AG20443 (cell line): ENCODE measurements at places on chromosomes 2 and 18.

DNA sequence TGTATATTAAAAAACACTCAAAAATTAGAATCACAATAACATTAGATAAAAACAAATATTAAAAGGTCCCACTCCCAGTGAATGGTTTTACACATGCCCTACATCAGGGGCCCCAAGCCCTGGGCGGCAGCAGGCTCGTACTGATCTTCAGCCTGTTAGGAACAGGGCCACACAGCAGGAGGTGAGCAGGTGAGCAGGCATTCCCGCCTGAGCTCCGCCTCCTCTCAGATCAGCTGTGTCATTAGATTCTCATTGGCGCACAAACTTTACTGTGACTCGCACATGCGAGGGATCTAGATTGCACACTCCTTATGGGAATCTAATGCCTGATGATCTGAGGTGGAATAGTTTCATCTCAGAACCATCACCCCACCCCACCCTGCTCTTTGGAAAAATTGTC is 74.2 kb downstream of the MBD2 start:
- DNase-seq: no peak

- no peak for DNase-seq
Observed at GRCh38 chr2:70668432-70668831, 99.6 kb downstream of the ADD2 start.

- DNase-seq: no peak
Observed at GRCh38 chr2:204973616-204974015, 428.3 kb downstream of the PARD3B start.

DNA sequence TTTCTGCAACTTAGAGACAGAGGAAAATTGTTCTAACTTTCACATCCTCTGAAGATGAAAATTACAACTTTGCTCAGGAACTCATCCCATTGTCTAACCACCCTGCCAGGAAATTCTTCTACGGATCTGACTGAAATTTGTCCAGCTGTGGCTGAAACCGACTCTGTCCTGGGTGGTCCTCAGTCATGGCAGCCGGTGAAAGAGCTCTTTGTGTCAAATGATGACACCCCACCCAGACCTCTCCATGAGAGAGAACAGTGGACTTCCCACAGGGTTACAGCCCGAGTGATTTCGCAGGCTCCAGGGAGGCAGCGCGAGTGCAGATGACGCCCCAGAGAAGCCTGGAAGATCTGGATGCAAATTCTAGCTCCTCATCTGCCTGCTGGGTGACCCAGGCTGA is 65.1 kb upstream of the TRIB2 start:
- no peak for DNase-seq

GRCh38 chr2:239443666-239444567 is 43.1 kb upstream of the HDAC4 start:
- DNase-seq: peak; percentile 69

DNA sequence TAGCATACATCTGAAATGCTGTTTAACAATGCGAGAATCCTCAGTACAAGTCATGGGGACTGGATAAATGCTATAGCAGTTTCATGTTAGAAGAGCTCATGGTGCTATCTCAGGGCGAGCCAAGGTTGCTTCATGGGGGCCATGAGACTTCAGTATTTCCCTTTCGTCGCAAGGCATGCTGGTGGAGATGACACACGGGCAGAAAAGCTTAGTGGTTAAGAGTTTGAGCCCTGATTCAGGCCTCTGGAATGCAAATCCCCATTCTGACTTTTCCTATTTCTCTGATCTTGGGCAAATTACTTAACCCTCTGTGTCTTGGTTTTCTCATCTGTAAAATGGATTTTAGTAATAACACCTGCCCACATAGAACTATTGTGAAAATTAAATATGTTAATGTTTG is 57.4 kb upstream of the EPHA4 start:
- peak; percentile 84 for DNase-seq

GRCh38 chr18:1916869-1917523 is 654.3 kb downstream of the METTL4 start:
- no peak for DNase-seq

DNA sequence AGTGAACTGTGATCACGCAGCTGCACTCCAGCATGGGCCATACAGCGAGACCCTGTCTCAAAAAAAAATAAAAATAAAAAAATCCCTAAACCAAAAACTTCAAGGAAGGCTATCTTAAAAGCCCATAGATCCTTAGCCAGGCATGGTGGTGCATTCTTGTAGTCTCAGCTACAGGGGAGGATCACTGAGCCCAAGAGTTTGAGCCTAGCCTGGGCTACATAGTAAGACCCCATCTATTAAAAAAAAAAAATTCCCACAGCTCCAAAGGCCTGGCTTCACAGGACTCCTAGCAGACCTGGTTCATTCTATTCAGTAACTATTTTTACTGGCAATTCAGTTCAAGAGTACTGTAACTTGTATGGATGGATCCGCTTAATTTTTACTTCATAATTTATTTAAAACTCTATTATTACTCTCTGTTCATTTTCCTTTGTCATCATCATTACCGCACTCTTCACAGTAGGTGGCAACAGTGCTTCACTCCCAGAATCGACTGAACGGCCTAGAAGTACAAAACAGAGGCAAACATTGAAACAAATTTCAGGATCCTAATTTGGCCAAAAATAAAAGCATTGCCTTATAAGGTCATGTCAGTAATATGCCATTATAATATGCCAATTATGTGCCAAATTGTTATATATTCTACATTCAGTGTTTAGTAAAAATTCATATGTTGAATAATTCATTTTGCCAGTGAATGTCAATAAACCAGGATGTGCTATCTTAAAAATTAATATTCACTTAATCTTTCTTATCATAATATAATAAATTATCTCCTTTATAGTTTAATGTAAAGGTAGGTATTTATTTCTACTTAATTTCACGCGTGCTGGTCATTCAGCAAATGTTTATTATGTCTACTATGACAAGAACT is 14.3 kb upstream of the STAM2 start:
- DNase-seq: peak; percentile 76

- DNase-seq: peak; percentile 56
Observed at GRCh38 chr2:12556762-12557161, 160.0 kb upstream of the TRIB2 start.

DNA sequence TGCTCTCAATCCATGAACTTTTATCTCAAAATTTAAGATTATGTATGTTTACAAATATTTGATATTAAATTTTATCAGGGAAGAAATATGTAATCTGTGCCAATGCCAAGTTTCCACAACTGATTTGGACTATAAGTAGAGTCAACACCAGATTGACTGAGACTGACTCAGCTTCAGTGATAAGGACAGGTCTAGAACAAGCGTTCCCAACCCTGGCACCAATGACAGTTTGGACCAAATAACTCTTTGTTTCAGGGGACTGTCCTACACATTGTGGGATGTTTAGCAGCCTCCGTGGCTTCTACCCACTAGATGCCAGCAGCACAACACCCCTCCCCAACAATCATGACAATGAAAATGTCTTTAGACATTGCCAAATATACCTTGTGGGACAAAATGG is 165.3 kb downstream of the THADA start:
- no peak for DNase-seq

- DNase-seq: no peak
Observed at GRCh38 chr2:222052934-222053367, 245.8 kb downstream of the PAX3 start.

DNA sequence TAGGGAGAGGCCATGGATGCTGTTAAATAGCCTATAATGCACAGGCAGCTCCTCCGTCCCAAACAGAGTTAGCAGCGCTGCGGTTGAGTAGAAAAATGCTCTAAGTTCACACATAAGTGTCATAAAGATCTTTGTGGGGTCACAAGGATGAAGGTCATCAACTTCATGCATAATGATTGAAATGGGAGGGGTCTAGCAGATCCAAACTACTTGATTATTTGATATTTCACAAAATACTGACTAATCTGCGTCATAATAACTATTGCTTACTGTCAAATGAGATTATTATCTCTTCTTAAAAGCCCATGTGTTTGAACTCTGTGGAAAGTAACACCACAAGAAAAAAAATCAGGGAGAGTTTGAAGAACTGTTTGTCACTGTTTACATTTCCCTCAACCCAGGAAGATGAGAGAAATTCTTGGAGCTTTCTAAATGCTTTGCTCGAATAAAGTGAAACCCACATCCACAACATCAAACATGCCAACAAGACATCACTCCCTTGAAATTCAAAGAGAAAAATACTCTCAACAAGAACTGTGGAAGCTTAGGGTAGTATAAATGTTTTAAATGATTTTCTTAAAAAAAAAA is 50.5 kb upstream of the CREB1 start:
- DNase-seq: no peak

GRCh38 chr2:100275200-100275589 is 47.1 kb downstream of the LONRF2 start:
- no peak for DNase-seq

GRCh38 chr2:191362841-191363240 is 117.6 kb downstream of the MYO1B start:
- DNase-seq: no peak

- no peak for DNase-seq
Observed at GRCh38 chr2:240622531-240623235, 2.6 kb upstream of the GPR35 start.

DNA sequence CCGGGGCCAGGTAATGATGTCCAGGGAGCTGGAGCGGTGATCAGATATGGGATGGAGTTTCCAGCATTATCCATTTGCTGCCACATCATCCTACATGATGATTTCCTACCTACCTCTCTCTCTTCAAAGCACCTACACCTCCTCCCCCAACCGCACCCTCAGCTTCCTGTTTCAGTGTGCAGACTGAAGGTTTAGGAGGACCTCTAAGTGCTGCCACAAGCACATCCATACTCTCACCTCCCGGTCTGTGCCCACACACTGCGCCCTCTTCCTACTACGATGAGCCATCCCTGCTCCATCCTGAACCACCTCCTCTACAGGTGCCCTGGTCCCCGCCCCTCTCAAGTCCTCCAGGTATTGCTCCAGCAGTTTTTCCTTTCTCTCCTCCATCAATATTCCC is 123.7 kb downstream of the ALPK2 start:
- DNase-seq: no peak

DNA sequence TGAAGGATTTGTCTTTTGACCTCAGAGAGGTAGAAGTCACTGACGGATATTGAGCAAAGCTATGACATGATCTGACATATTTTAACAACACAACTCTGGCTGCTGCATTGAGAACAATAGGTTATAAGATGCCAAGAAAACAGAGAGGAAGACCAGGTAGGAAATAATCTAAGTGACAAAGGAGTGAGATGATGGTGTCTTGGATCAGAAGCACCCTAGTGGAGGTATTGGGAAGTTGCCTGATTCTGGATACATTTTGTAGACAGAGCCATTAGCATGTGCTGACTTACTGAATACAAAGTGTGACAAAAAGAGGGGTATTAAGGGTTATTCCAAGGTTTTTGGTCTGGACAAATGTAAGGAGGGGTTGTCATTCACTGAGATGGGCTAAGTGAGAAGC is 1438.1 kb downstream of the DPP10 start:
- DNase-seq: no peak

DNA sequence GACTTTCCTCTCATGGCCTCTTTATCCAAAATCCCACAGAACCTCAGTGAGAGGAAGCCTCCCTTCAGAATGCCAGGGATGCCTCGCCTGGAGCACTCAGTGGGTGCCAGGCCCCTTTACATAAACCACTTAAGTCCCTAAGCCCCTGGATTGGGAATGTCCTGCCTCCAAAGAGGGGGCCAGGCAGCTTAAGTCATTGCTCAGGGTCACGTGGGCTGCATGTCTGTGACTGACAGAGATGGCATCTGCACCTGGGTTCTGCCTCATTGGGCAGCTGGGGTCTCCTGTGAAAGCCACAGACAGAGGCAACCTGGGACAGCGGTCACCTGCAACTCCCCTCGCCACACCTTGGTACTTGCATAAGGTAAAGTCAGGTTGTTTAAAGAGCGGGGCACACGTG is 93.5 kb downstream of the MYT1L start:
- no peak for DNase-seq

DNA sequence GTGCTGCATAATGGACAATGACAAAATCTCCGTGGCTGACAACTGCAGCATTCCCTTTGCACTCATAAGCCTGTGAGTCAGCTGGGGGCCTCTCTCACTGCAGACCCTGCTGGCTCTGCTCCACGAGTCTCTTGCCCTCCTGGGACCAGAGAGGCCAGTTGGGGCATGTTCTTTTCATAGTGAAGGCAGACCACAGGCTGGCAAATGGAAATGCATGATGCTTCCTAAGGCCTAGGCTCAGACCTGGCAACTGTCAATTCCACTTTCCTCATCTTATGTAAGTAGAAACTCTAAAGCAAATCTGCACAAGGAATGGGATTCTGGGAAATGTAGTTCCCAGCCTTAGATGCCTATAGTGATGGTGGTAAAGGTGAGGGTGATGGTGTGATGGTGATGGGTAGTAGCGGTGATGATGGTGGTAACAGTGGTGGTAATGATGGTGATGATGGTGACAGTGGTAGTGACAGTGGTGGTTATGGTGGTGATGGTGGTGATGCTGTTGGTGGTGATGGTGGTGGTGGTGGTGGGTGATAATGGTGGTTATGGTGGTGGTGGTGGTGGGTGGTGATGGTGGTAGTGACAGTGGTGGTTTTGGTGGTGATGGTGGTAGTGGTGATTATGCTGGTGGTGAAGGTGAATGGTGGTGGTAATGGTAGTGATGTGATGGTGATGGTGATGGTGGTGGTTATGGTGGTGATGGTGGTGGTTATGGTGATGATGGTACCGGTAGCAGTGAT is 185.8 kb upstream of the ARL4C start:
- no peak for DNase-seq

DNA sequence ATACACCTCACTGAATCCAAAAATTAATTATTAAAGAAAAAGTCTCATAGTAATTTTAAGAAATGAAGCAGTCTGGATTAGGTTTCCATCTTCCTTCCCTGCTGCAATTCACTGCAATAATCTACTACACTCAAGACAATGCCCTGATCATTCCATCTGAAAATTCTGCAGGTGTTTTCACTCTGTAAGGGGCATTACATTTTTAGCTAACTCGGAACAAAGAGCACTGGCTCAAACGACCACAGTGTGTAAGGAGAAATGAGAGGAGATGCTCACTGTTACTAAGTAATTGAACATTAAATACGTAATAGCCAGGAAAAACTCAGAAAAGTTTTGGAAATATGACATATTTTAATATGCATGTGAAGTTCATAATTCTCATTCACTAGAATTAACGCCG is 1.3 kb downstream of the B4GALT6 start:
- DNase-seq: no peak

- peak; percentile 21 for DNase-seq
Observed at GRCh38 chr2:147331790-147332419, 512.9 kb upstream of the ACVR2A start.

- no peak for DNase-seq
Observed at GRCh38 chr2:228705318-228705717, 523.8 kb upstream of the SPHKAP start.
